ENCODE measurements at places on chromosomes 1 and 21. TPM values are rescaled to one million over a fixed set of nuclear protein-coding genes. Genes with fewer than 3 reads are reported as not detected.

DNA sequence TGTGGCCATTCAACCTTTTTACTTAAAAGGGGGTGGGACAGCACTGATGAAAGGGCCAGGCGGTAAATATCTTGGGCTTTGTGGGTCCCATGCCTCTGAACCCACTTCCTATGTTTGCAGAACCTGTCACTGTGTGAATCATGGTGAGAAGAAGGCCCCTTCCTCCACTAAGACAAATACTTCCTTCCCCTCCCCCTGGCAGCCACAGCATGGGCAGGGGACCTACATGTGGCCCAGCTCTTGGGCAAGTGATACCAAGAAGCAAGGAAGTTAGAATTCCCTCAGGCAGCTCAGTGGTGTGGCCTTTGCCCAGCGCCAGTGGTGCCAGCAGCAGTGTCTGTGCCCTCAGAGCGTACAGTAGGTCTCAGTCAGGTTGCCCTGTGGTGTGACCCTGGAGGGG lies 168.6 kb downstream of the TRIM33 start:
- no peaks in the 10 kb centered on the region for H3K36me3 ChIP-seq
- peaks cover 6% of the 10 kb centered on the region for H3K4me1 ChIP-seq
- no peaks in the 10 kb centered on the region for H3K27me3 ChIP-seq
- H3K27ac ChIP-seq = no peak overlapping the region
- no peak for DNase-seq

- H3K36me3 ChIP-seq = peaks cover 14% of the 10 kb centered on the region
- H3K4me1 ChIP-seq = peaks cover 8% of the 10 kb centered on the region
- no peak for DNase-seq
These were observed 6.1 kb downstream of the MIB2 start for GRCh38 chr1:1621173-1622009.

DNA sequence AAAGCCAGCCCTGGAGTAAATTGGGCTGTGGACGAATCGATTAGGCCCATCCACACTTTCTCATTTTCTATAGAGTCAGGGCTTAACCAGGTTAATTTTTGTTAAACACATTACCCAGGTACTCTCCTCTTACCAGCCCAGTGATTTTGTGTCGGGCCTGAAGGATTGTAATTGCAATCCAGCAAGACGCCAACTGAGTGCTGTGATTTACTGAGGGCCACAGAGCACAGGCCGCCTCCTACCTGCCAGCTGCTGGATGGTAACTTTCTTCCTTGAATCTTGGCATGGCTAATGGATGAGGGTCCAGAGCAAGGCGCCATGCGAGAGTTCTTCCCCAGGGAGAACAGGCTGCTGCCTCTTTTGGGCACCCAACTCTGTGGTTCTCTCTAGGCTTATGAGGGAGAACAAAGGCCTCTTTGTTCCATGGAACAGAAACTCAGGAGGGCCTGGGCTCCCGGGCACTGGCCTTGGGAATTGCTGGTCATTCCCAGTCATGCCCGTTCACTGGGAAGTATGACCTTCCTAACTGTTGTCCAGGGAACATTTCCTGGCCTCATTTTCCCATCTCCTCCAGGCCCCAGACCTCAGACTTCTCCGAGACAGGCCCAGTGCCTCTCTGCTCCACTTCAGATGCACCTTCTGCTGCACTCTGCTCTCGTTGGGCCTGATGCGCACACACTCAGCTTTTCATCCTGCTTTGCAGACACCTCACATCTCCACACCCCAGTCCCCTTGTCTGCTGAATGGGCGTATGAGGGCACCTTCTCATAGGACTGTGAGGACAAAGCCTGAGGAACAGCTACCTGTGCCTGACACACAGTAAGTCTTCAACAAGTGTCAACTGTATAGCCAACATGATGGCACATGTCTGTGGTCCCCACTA lies 57.3 kb downstream of the SYF2 start:
- H3K27ac ChIP-seq = no peak overlapping the region
- H3K4me3 ChIP-seq = no peak overlapping the region
- no peak for DNase-seq
- no peaks in the 10 kb centered on the region for H3K36me3 ChIP-seq

DNA sequence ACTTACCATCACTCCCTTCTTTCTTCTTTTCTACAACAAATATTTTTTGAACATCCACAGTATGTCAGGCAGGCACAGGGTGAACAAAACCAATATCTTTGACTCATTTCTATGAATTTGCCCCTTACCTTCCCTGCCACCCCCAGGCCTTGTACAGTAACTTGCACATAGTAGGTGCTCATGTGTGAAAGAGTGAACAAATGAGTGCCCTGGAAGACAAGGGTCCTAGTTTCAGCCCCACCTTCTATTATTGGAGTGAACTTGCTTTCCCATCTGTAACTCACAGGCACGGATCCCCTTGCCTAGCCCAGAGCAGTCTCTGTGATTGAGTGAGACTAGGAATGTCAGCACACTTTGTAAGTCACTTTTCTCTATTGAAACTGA lies 12.8 kb downstream of the ZDHHC18 start:
- no peak overlapping the region for H3K4me3 ChIP-seq
- DNase-seq = no peak
- no peaks in the 10 kb centered on the region for H3K4me1 ChIP-seq
- no peak overlapping the region for H3K27ac ChIP-seq
- no peaks in the 10 kb centered on the region for H3K27me3 ChIP-seq

Gene IFI44
- total RNA-seq = 5.9 TPM

Gene KLHDC8A
- not detected for total RNA-seq

Gene CCDC24
- 4.8 TPM for total RNA-seq

Gene C1orf122
- total RNA-seq = 284 TPM

Gene CCDC190
- 1.9 TPM for total RNA-seq
